T follicular helper cell (primary cell): ENCODE measurements at places on chromosomes 16 and 17.

DNA sequence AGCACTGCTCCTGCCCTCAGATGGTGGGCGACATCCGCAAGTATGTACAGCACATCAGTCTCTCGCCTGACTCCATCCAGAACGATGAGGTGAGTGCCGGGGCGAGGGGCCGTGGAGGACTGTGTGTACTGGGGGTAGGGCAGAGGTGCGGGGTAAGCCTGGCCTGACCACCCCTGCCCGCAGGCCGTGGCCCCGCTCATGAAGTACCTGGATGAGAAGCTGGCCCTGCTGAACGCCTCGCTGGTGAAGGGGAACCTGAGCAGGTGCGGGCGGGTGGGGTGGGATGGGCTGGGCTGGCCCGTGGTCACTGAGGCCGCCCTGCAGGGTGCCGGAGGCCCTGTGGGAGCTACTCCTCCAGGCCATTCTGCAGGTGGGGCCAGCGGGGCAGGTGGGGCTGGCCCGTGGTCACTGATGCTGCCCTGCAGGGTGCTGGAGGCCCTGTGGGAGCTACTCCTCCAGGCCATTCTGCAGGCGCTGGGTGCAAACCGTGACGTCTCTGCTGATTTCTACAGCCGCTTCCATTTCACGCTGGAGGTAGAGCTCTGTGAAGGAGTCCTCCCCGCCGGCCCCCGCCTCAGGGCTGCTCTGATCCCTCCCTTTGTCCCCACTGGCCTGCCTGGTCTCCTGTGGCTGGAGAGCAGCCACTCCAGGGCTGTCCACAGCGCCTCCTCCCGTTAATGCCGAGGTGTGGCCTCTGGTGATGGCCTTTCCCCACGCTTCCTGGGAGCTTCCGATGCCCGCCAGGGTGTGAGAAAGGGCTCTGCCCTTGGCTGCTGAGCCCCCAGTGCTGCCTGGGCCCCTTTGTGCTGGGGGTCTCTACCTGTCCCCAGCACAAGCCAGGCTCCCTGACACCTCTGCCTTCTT lies 5.0 kb downstream of the TSR3 start:
- DNase-seq = no peak

- DNase-seq = no peak
Observed at GRCh38 chr16:48433116-48433849, 48.1 kb upstream of the SIAH1 start.

GRCh38 chr16:71609066-71609465 lies 16.9 kb upstream of the MARVELD3 start:
- DNase-seq = no peak

- no peak for DNase-seq
Observed at GRCh38 chr17:8212312-8213180, 2.2 kb upstream of the AURKB start.

DNA sequence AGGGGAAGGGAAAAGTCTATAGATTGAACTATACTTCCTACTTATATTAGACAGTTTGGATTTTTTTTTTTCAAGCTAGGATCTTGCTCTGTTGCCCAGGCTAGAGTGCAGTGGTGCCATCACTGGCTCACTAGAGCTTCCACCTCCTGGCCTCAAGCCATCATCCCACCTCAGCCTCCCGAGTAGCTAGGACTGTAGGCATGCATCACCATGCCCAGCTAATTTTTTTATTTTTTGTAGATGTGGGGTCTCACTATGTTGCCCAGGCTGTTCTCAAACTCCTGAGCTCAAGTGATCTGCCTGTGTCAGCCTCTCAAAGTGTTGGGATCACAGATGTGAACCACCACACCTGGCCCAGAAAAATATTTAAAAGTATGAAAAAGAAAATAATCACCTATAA lies 121.0 kb upstream of the HAS3 start:
- no peak for DNase-seq

GRCh38 chr16:54932737-54933254 lies 2.1 kb downstream of the IRX5 start:
- DNase-seq = no peak

DNA sequence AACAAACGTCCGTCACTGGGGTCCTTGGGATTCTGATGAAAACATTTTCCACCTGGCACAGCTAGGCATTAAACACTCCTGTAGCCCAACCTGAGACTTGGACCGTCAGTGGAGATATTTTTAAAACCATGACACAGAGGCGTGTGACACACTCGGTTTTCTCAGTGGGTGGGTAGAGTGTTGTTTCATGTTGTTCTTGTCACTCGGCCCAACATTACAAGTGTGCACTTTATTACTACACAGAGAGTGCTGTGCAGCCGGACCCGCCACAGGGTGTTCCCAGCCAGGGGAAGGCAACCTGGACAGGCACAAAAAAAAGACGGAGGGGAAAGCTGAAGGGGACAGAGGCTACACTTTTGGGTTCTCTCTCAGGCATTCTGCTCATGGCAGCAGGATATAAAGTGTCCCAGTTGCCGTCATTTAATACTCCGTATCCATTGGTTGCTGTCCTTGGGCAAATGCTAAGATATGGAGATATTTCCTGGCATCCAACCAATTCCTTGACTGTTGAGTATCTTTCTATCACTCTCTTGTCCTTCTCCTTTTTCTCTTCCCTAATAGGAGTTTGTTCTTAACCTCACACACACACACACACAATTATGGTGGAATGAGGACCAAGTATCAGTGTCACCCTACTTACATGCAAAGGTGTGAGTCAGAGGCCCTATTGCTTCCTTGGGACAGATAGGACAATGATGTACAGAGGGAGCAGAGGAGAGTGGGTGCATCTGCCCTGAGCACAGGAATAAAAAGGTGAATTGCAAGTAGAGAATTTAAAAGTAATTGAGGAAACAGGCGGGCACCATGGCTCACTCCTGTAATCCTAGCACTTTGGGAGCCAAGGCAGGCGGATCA lies 154.1 kb upstream of the SOX9 start:
- no peak for DNase-seq

DNA sequence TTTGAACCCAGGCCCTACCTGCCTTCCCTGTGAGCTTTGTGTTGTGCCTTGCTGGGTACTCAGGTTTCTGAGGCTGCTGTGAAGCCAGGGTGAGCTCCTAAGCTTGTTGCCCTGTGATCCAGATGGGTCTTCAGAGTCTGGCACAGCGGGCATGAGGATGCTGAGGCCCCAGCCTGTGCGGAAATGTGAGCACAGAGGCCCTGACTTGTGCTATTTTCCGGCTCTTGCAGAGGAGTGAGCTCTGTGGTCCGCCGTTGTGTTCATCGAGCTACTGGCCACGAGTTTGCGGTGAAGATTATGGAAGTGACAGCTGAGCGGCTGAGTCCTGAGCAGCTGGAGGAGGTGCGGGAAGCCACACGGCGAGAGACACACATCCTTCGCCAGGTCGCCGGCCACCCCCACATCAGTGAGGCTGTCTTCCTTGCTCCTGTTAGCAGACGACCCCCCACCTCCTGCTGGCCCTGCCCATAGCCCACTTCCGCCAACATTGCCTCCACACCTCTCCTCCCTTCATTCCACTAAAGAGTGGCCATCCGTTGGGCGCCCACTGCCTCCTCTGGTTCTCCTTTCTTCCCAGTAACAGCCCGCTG lies 2.7 kb downstream of the PHKG2 start:
- no peak for DNase-seq

DNA sequence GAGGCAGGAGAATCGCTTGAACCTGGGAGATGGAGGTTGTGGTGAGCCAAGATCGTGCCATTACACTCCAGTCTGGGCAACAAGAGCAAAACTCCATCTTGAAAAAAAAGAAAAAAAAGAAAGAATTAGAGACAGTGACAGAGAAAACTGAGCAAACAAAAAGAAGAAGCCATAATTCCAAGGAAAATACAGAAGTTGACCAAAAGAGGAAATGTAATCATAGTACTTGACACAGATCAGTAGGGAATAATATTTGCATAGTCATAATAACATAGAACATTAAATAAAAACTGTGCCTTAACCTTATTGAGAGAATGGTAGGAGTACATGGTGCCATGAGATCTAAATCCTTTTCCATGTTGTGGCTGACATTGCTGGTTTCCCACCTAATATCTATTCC lies 14.7 kb upstream of the USP31 start:
- DNase-seq = no peak

DNA sequence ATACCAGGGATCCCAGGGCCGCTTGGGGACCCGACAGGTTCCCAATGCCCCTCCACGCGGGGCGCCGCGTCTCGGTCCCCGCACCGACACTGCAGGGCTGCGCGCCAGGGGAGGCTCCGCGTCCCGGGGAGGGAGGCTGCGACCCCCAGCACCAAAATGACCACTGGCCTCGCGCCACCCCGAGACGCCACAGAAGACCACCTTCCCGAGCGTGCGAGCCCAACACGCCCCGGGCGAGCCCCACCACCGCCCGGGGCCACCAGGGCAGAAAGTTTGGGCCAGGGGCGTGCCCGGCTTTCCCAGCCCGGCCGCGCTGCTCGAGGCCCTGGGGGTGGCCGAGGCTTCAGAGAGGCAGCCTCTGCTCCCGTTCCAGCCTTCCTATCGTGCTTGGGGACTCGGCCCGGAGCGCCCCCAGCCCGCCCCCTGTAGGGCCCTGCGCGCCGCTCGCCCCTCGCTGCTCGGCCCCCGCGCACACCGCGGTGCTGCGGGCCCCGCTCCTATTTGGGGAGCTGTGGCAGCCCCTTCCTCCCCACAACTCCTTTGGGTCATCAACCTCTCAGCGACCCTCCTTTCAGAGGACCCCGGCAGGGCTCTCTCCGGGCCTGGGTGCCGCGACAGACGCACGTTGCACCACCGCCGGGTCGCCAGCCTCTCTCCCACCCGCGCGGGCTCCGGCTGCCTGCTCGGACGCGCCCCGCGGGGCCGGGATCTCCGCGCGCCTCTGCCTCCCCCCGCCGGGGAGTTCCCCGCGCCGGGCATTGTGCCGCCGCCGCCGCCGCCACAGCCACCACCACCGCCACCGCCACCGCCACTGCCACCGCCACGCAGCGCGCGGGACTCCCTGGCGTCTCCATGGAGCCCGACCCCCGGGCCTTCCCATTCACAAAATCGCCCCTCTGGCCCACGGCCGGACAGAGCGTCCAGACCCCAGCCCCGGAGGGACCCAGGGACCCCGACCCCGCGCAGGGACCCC lies 892 bp downstream of the RBFOX3 start:
- no peak for DNase-seq

DNA sequence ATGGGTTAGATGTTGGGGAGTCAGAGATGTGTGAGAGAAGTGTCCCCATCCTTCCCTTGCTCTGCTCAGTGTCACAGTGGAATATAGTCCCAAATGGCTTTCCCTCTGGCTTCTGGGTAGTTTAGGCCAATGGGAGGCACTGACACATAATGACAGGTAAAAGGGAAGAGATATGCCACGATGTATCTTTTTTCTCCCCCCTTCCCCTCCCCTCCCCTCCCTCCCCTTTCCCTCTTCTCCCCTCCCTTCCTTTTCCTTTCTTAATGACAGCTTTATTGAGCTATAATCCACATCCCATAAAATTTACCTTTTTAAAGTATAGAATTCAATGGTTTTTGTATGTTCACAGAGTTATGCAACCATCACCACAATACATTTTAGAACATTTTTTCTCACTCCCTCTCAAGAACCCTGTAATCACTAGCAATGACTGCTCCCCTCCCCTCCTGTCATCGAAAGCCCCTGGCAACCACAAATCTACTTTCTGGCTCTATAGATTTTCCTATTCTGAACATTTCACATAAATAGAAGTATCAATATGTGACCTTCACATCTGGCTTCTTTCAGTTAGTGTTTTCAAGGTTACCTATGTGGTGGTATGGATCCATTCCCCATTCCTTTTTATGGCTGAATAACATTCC lies 617 bp upstream of the CCR7 start:
- DNase-seq = no peak

- DNase-seq = no peak
Observed at GRCh38 chr17:55117164-55117563, 147.6 kb upstream of the HLF start.

- no peak for DNase-seq
Observed at GRCh38 chr17:17177176-17177575, 29.0 kb downstream of the PLD6 start.

GRCh38 chr17:69066482-69066881 lies 5.8 kb upstream of the ABCA9 start:
- DNase-seq = no peak

DNA sequence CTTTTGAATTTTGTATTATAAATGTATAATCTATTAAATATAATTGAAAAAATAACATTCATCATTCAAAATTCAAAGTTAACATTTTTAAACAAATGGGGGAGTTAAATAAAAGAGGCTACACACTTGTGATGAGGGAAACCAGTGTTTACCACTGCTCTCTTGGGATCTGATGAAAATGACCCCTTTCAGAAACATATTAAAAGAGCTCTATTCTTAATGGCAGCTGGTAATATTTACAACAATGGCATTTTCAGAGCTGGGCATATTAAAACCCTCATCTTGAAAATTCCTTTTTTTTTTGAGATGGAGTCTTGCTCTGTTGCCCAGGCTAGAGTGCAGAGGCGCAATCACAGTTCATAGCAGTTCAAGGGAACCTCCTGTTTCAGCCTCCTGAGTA lies 19.3 kb upstream of the FLCN start:
- DNase-seq = no peak

GRCh38 chr16:2819939-2820835 lies 3.1 kb downstream of the PRSS21 start:
- DNase-seq = no peak

DNA sequence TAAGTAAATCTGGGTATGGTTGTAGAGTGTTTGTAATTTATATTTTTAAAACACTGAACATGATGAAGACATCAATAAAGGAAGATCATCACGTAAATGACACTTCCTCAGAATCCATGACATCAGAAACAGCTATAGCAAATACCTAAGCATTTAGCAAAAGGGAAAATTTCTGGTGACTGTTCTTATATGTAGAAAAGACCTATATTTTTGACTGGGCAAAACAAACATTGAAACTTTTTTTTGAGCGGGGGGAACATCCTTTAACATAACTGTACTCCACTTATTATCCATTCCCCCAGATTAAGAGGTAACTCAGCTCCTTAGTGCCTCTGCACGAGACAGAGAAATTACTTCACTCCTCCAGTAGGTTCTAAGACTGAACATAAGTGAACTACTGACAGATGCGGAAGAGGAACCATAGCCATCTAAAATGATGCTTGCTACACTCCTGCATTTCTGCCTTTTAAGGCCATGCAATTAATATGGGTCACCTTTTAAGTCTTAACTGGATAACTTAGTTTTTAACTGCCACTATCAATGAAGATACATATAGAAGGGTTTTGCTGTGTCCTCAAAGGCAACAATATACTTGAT lies 9.4 kb downstream of the CRYBA1 start:
- no peak for DNase-seq

GRCh38 chr17:22270381-22270780 lies 578.1 kb downstream of the KCNJ18 start:
- no peak for DNase-seq

GRCh38 chr16:85655216-85656129 lies 33.3 kb downstream of the GINS2 start:
- DNase-seq = no peak

GRCh38 chr16:54503856-54504219 lies 217.3 kb upstream of the IRX3 start:
- DNase-seq = no peak

DNA sequence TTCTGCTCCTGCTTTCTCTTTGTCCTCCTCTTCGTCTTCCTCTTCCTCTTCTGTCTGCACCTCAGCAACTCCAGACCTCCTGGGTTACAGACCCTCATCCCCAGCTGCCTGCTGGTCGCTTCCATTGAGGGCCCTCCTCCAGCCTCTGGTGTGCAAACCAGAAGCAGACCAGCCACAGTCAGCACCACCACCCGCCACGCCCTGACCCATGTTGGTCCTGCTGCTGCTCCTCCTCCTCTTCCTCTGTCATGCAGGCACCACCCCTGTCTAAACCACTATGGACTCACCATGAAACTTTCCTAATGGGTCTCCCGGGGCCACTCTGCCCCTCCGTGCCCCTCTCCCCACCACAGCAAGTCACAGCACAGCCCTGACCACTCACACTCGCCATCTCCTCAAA lies 11.4 kb upstream of the OGFOD3 start:
- DNase-seq = no peak

- DNase-seq = no peak
Observed at GRCh38 chr17:3788200-3788599, 12.8 kb downstream of the ITGAE start.
